CD4-positive, alpha-beta memory T cell (primary cell): ENCODE measurements at places on chromosomes 12 and 14. TPM values are rescaled to one million over a fixed set of nuclear protein-coding genes. Genes with fewer than 3 reads are reported as not detected.

DNA sequence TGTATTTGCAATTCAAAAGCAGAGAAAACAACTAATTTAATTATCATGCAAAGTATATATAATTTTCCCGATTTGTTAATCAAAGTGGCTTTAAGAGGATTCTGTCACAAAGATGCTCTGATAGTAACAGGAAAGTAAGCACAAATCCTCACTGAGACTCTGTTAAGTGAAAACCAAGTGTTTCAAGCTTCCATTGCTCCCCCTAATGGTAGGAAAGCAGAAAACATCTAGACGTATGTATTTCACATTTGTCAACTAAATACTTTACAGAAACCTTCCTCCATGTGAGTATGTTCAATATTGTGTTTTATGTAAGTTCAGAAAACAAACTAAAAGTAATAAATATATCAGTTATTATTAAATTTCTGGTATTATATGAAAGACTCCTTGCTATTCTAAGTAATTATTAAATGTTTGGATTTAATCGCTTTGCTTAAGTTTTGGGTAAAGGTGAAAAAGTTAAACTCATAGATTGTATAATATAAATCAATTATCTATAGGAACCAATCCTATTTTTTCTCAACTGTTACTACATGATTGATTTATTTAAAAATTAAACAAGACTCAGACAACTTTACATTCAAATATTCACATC is 1.5 kb upstream of the NTS start:
- no peak for DNase-seq
- H3K27ac ChIP-seq = no peak overlapping the region
- H3K36me3 ChIP-seq = no peaks in the 10 kb centered on the region
- no peaks in the 10 kb centered on the region for H3K4me1 ChIP-seq
- no peaks in the 10 kb centered on the region for H3K27me3 ChIP-seq
- H3K4me3 ChIP-seq = no peak overlapping the region

GRCh38 chr14:21526672-21527317 is 649 bp upstream of the SALL2 start:
- no peaks in the 10 kb centered on the region for H3K36me3 ChIP-seq
- H3K27ac ChIP-seq = peak overlapping the region; percentile 43
- no peak for DNase-seq
- H3K4me3 ChIP-seq = peak overlapping the region; percentile 42
- no peaks in the 10 kb centered on the region for H3K27me3 ChIP-seq

RPS6KL1 gene
- polyA plus RNA-seq = 0.87 TPM

TMED8 gene
- polyA plus RNA-seq = 2.5 TPM

ZDHHC22 gene
- polyA plus RNA-seq = not detected
